Activated CD4-positive, alpha-beta T cell treated with anti-CD3 and anti-CD28 coated beads, Interleukin-2, amount 50 U/mL, for 24 hours (primary cell): ENCODE measurements at places on chromosomes 1 and 21.
A peak's percentile ranks its signal among the peaks of the same experiment; 100 is the strongest.

GRCh38 chr1:6578624-6579373, 995 bp upstream of the ZBTB48 start:
- no peak for DNase-seq

GRCh38 chr1:192539297-192540092, 36.1 kb upstream of the RGS1 start:
- no peak for DNase-seq

GRCh38 chr1:26155370-26156284, 3.3 kb upstream of the FAM110D start:
- DNase-seq, result no peak

DNA sequence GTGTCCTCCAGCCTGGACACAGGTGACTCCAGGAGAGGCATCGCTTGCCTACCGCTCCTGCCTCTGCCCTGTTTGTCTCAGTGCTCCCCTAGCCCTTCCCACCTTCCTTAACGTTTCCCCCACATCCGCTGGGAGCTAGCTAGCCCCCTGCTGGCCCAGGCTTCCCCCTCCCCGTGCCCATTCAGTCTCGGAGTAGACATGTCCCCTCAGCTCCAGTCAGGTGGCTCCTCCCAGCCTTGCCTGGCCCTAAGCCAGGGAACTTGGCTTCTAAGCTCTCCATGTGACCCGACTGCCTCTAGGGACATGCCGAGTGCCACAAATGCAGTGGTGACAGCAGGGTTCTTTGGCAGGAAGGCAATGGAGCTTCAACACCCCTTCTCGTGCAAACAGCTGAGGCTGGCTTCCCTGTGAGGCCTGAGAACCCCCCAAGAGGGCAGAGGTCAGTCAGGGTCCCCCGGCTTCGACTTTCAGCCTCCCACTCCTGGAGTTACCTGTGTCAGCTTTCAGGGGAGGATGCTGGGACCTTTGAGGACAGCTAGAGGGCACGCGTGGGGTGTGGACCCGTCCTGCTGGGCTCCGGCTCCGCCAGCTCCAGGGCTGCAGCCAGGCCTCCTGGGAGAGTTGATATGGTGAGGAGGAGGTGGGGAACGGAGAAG, 16.2 kb downstream of the DRAXIN start:
- no peak for DNase-seq

DNA sequence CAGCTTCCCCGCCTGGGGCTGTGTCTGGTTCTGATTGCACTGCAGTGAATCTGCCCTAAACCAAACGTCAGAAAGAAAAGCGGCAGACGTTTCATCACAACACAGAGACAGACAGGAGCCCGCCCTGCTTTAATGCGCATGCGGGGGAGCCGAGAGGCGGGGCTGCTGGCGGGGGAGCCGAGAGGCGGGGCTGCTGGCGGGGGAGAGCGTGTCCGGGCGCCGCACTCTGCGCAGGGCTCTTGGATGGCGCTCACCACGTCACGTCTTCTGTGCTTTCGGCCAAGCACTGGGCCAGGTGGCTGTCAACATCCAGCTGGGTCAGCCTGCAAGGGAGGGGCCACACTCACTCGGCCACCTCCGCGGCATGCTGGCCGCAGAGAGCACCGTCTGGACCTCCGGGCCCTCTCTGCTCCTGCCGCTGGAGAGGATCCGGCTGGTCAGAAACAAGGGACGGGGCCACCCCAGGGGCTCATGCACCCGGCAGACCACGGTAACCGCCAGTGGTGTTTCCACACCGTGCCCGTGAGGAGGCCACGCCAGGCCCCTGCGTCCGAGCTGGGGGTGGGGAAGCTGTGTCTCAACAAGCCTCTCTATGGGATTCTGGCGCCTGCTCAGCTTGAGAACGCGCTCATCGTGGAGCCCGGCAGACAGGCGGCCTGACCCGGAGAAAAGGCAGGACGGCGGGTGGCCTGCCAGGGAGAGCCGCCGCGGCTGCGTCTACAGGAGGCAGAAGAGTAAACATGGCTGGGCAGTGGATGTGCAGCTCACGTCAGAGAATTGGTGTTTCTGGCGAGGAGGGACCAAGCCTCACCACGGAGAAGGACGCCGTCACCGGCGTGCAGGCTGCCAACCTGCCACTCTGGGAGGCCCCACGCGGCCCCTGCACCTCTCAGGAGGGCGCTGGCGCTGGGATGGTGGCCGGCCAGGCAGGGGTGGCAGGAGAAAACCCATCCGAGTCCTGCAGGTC, 4.8 kb downstream of the FAAP20 start:
- peak; percentile 83 for DNase-seq

GRCh38 chr1:46342084-46342656, 1.6 kb downstream of the NSUN4 start:
- no peak for DNase-seq

- no peak for DNase-seq
Measured at GRCh38 chr1:206472024-206472423, 1.7 kb downstream of the IKBKE start.
